Lung (tissue), 17 donors: ENCODE measurements at places on chromosomes 5 and 9. TPM values are rescaled to one million over a fixed set of nuclear protein-coding genes. Genes with fewer than 3 reads are reported as not detected.

GRCh38 chr5:98775246-98776065, 2.0 kb downstream of the RGMB start:
- peaks cover 8% of the 10 kb centered on the region for H3K4me1 ChIP-seq
- H3K27me3 ChIP-seq = peaks cover 5% of the 10 kb centered on the region

- H3K4me3 ChIP-seq = no peak overlapping the region
- H3K36me3 ChIP-seq = no peaks in the 10 kb centered on the region
- H3K27ac ChIP-seq = no peak overlapping the region
- DNase-seq = no peak
These were observed 35.9 kb upstream of the LECT2 start for GRCh38 chr5:135990528-135991255.

DNA sequence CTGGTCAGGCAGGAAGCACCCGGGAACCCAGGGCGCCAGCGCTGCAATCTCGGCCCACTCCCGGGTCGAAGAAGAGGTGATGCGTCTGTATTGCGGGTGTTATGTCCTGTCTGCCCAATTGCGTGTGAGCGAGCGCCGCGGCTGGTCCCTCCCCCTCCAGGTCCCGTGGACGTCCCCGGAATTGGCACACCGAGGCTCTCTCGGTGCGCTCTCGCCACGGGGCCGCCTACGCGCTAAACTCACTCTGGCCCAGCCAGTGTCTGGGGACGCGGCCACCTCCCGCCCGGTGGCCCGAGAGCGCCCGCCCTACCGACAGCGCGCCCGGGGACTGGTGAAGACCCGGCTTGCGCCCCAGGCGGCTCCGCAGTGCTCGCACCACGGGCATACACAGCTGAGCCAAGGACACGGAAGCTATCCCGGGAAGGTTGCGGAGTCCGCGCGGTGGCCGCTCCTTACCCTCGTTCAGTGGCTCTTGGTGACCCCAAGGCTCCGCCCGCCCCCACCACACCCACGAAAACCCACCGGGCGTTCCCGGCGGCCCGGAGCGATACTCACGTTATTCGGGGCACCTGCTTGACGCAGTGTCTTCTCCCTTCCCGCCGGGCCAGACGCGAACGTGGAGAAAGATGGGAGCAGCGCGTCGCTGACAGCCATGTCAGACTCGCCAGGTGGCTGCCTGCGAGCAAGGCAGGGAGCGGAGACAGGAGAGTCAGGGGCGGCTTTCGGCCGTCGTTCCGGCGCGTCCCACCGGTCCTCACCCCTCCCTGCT, 1.0 kb downstream of the KLF4 start:
- DNase-seq = peak; percentile 72
- H3K27me3 ChIP-seq = no peaks in the 10 kb centered on the region
- peaks cover 2% of the 10 kb centered on the region for H3K4me1 ChIP-seq
- H3K27ac ChIP-seq = peak overlapping the region; percentile 98
- no peaks in the 10 kb centered on the region for H3K36me3 ChIP-seq

DNA sequence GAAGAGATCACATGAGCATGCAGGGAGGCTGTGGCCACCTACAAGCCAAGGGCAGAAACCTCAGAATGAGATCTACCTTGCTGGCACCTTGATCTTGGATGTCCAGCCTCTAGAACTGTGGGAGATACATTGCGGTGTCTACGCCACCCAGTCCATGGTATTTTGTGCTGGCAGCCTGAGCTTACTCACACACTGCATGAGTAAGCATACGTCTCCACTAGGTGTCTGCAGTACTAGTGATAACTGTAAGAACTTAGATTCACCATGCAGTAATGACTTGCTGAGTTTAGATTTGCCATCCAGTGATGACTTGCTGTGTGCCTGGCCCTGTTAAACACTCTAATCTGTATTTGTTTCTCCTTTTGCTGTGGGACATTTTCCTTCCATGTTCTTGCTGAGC, 417.7 kb downstream of the GADD45G start:
- no peaks in the 10 kb centered on the region for H3K27me3 ChIP-seq
- DNase-seq = no peak
- H3K4me3 ChIP-seq = no peak overlapping the region
- no peaks in the 10 kb centered on the region for H3K4me1 ChIP-seq
- H3K27ac ChIP-seq = no peak overlapping the region

The PLAC8L1 gene
- total RNA-seq = 0.46 TPM

The DPM2 gene
- 51.3 TPM for total RNA-seq
